ENCODE measurements at places on chromosomes 12 and 14.

DNA sequence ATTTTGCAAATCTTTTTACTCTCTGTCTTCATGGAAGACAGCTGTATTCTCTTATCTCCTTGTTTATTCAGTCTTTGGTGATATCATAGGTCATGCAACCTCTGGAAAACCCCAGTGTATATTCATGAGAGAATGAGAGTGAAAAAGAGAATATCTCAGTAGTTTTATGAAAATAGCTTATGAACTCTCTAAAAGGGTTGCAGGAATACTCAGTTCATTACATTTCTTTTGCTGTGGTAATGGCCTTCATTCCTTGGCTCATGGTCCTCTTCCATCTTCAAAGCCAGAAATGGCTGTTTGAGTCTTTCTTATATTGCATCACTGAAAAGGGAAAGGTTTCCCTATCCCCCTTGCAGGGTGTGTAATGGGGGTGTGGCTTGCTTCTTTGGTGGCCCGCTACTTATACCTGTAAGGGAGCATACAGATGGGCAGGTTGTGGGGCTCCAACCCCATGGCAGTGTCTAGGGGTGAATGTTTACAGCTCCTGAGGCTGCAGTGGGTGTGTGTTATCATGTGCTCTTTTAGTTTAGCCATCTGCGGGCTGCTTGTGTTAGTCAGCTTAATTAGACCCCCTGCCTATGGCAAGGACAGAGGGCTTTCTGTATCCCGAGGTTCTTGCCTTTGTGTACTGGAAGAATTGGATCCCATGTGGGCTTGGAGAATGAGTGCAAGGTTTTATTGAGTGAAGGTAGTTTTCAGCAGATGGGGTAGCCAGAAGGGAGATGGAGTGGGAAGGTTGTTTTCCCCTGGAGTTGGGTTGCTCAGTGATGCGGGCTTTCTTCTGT lies 150.2 kb downstream of the CCDC91 start:
- no peaks in the 10 kb centered on the region for H3K4me1 ChIP-seq
- no peaks in the 10 kb centered on the region for H3K27me3 ChIP-seq
- peak; percentile 35 for DNase-seq

- H3K36me3 ChIP-seq, result no peaks in the 10 kb centered on the region
- DNase-seq, result peak; percentile 91
- no peaks in the 10 kb centered on the region for H3K27me3 ChIP-seq
- H3K4me1 ChIP-seq, result peaks cover 5% of the 10 kb centered on the region
- no peak overlapping the region for H3K27ac ChIP-seq
Measured at GRCh38 chr12:23083267-23083666, 458.3 kb downstream of the ETNK1 start.

- peaks cover 16% of the 10 kb centered on the region for H3K4me1 ChIP-seq
- no peaks in the 10 kb centered on the region for H3K36me3 ChIP-seq
- peak; percentile 20 for DNase-seq
- H3K27me3 ChIP-seq, result no peaks in the 10 kb centered on the region
- no peak overlapping the region for H3K4me3 ChIP-seq
Measured at GRCh38 chr14:89428173-89428523, 11.1 kb upstream of the FOXN3 start.

DNA sequence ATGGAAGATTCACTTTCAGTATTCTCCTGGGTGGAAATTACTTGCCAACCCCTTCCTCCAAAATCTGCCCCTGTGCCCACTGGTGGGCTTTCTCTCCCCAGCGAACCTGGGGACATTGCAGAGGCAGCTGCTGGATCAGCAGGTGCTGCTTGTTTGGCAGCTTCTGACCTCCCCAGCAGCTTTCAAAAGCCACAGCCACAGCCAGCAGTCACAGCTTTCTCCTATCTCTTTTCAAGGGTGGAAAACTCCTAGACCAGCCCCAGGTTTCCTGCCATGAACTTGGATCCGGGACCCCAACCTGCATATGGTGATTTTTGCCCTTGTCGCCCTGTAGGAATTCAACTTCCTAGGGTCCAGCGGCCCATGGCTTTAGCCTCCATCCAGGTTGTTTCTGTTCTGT lies 330.8 kb downstream of the ADAMTS20 start:
- no peak overlapping the region for H3K27ac ChIP-seq
- no peaks in the 10 kb centered on the region for H3K4me1 ChIP-seq
- no peak overlapping the region for H3K4me3 ChIP-seq
- H3K36me3 ChIP-seq, result no peaks in the 10 kb centered on the region
- DNase-seq, result no peak

DNA sequence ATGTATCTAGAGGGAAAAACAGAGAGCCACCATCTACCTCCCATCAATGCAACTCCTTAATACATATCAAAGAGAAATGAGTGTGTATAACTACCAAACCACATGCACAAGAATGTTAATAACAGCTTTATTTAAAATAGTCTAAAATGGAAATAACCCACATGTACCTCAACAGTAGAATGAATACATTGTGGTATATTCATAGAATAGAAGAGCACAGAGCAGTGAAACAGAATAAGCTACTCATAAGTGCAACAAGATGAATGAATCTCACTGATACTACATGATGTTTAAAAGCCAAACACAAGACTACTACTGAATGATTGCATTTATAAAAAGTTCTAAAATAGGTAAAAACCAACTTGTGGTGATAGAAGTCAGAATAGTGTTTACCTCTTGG lies 232.5 kb downstream of the BTG1 start:
- H3K4me1 ChIP-seq, result no peaks in the 10 kb centered on the region
- H3K27me3 ChIP-seq, result no peaks in the 10 kb centered on the region
- no peak overlapping the region for H3K27ac ChIP-seq
- H3K36me3 ChIP-seq, result no peaks in the 10 kb centered on the region
- no peak overlapping the region for H3K4me3 ChIP-seq

DNA sequence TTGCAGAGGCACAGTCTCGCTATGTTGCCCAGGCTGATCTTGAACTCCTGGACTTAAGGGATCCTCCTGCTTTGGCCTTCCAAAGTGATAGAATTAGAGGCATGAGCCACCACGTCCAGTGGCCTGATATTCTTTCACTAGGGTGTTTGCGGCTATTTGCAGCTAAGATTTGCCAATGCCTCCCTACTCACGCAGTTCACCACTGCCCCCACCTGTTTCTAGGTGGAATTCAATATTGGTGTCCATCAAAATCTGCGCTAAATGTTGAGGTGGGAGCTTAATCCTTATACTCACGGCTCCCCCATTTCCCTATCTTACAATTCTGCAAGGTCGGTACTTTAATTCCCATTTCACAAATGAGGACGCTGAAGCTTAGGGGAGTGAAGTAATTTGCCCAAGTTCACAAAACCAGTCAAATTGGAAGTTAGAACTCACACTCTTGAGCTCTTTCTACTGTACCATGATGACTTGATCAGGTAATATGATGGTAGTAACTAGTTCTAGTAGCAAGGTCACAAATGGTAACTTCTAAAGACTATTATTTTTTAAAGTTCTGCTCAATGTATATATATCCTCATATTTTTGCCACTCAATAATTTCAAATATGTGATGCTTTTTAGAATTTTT lies 22.1 kb upstream of the LRRC9 start:
- H3K27me3 ChIP-seq, result no peaks in the 10 kb centered on the region
- H3K4me1 ChIP-seq, result no peaks in the 10 kb centered on the region
- no peak overlapping the region for H3K4me3 ChIP-seq

- H3K4me1 ChIP-seq, result peaks cover 12% of the 10 kb centered on the region
- peaks cover 15% of the 10 kb centered on the region for H3K36me3 ChIP-seq
Measured at GRCh38 chr12:51378749-51379148, 12.5 kb downstream of the GALNT6 start.

- no peak overlapping the region for H3K4me3 ChIP-seq
- DNase-seq, result no peak
- no peak overlapping the region for H3K27ac ChIP-seq
- no peaks in the 10 kb centered on the region for H3K27me3 ChIP-seq
- H3K4me1 ChIP-seq, result no peaks in the 10 kb centered on the region
Measured at GRCh38 chr12:95395696-95396095, 78.3 kb upstream of the METAP2 start.

DNA sequence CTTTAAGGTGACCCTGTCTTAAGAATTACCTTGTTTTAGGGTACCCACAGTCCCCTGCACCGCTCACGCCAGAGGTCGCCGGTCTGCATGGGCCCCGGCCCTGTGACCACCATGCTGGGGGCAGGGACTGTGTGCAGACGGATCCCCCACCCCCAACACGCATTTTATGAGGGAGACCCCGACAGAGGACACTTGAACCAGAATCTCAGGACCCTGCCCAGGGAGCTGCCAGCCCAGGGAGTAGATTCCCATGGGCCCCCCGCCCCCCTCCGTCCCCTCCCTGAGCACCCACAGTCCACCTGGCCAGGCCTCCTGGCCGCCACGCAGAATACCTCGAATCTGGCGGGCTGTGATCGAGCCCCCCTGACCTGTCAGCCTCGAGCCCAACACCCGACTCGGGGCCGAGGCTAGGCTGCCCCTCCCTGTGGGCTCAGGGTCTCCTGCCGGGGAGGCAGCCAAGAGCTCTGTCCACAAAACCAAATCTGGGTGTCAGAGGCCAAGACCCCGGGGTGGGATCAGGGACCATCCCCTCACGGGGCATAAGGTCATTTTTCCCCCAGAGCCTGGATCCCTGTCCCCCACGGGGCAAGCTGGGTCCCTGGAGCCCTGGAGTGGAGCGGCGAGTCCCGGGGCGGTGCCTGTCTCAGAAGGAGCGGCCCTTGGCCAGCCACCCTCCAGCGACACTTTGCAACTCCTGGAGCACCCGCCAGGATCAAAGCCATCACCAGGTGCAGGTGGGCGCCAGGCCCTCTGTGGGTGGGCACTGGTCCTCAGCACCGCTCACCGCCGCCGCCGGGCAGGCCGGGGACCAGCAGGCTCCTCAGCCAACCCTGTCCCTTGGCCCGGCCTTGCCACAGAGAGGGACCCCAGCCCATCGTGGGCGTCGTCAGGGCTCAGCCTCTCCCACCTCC lies 155.8 kb upstream of the PKP2 start:
- H3K36me3 ChIP-seq, result no peaks in the 10 kb centered on the region
- no peaks in the 10 kb centered on the region for H3K4me1 ChIP-seq
- no peak overlapping the region for H3K4me3 ChIP-seq

Measured in fibroblast of lung (primary cell).